CMK (cell line): ENCODE measurements at places on chromosomes 5 and 9.

GRCh38 chr5:932628-933250, 40.1 kb downstream of the TRIP13 start:
- DNase-seq: no peak

- no peak for DNase-seq
Observed at GRCh38 chr5:28580616-28581015, 1542.2 kb upstream of the CDH9 start.

DNA sequence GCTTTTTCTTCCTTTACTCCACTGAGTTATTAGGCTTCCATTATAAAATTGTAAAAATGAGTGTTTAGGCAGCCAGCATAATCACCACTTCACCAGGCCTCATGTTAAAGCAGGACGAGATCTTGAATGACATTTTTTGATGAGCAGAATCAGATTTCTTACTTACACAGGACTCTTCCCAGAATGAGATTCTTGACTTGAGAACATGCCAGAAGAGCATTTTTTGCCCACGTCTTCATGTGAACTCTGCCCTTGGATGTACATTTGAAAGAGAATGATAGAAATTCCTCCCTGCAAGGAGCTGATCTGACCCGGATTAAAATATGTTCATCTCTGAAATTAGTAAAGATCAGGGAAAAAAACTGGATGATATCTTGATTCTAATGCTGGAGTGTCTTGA, 212.1 kb upstream of the ADRA1B start:
- DNase-seq: no peak

- DNase-seq: no peak
Observed at GRCh38 chr9:70472268-70473249, 58.1 kb upstream of the KLF9 start.

GRCh38 chr9:112890106-112891081, at the start of gene SLC46A2:
TSS of gene SLC46A2 (minus strand) at chr9:112890876. CDS start at chr9:112890681, 195 bp downstream.
- DNase-seq: no peak

- no peak for DNase-seq
Observed at GRCh38 chr9:130629443-130630070, 34.8 kb upstream of the PRDM12 start.

DNA sequence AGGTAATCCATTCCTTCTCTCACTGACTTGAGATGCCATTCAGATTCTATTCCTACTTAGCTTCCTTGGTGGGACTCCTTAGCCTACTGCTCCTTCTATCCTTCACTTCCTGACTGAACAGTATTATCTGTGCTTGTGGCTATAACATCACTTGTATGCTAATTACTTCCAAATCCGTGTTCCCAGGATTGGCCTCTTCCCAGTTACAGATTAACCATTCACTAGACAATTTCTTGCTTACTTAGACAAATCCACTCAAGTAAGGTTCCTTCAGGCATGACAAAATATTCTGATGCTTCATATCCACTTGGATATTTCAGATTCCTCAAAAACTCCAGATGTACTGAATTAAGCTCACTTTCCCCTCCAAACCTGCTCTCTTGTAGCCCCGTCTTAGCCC, 18.3 kb downstream of the LIFR start:
- no peak for DNase-seq

GRCh38 chr9:131275332-131276093, 797 bp downstream of the FAM78A start:
- no peak for DNase-seq

- no peak for DNase-seq
Observed at GRCh38 chr5:31641575-31641974, 2.6 kb downstream of the PDZD2 start.

- DNase-seq: no peak
Observed at GRCh38 chr9:71885467-71885866, 25.5 kb downstream of the ABHD17B start.

GRCh38 chr5:154528005-154528594, 50.1 kb upstream of the HAND1 start:
- DNase-seq: no peak

GRCh38 chr9:97958812-97959511, 21.0 kb upstream of the HEMGN start:
- DNase-seq: no peak

GRCh38 chr9:100428871-100429654, 2.1 kb downstream of the MSANTD3 start:
- DNase-seq: no peak

GRCh38 chr5:149931992-149932436, 12.6 kb downstream of the PDE6A start:
- no peak for DNase-seq

DNA sequence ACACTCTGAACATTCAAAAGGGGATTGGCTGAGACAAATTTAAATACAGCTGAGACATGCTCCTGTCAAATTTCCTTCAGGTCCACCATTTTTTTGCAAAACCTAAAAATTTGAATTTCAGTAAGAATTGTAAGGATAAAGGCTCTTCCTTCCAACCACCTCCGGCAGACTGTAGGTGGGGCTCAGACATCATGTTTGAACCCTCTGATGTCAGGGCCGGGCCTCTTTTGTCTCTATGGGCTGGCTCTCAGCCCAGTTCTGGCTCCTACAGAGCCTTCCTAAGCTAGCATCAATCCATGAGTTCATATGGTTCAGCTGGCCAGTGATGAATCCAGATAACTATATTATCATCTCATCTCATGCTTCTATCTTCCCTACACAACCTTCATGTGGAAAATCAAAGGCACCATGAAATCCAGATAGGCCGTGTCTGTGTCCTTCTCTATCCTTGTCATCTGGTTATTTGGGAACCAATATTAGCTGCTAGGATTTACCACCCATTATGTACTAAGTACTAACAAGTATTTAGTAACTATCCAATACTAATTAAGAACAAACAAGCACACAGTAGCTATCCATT, 44.2 kb downstream of the NIPSNAP3B start:
- no peak for DNase-seq

DNA sequence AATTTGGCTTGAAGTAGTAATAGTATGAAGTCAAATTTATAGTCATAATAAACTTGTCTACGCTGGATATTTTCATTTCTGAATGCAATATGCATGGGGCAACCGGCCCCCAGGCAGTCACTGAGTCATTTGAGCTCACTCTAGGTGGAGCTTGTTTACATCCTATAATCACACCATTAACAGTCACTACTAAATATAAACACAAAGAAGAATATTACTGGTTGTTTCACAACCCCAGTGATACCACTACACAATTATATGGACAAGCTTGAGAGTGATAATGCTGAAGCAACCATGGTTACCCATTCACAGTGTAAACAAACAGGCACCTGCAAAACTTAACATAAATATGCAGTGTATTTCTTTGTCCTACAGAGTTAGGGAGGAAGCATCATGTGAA, 68.7 kb downstream of the MARCHF3 start:
- no peak for DNase-seq

- DNase-seq: no peak
Observed at GRCh38 chr9:82651474-82651873, 411.5 kb downstream of the RASEF start.

GRCh38 chr5:166576323-166576722, 1715.1 kb upstream of the WWC1 start:
- no peak for DNase-seq

GRCh38 chr9:124887832-124888231, 25.9 kb downstream of the ARPC5L start:
- DNase-seq: no peak

- DNase-seq: no peak
Observed at GRCh38 chr5:172167895-172168294, 20.1 kb downstream of the STK10 start.

DNA sequence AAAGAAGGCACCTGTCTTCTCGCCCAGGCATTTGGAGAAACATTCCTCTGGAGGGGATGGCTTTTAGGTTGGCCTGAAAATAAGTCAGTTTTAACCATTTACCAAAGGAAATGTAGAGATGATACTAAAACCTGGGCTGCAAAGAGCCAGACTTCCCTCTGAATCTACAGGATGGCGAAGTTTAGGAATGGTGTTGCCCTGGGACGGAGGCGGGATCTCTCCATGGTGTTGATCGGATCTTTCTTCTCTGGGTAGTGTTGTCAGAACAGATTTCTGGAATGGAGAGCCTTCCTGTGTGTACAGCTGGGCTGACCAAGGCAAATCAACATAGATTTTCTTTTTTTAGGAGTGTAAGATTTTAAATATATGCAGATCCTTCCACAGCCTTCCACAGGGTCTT, 159.2 kb downstream of the PDZD2 start:
- no peak for DNase-seq

DNA sequence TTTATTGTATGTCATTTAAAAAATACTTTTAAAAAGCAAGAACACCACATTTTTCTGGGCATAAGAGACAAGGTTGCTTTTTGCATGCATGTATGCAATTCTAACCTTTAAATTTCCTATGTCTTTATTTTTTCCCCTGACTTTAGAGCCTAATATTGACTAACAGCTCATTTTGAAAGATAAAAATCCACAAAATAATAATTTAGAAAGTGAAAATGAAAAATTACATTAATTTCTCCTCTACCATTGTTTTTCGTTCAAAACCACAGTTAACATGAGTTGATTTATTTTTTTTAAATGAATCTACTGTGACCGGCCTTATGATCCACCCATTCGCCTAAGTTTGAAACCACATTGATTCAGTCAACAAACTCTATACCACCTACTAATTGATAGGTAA, 137.5 kb upstream of the CDKN2B start:
- no peak for DNase-seq

- DNase-seq: no peak
Observed at GRCh38 chr9:88544245-88544644, 9.3 kb downstream of the NXNL2 start.

- no peak for DNase-seq
Observed at GRCh38 chr9:8331507-8332330, 532.1 kb upstream of the DMAC1 start.

GRCh38 chr5:53984971-53985370, 325.4 kb downstream of the ARL15 start:
- DNase-seq: no peak

GRCh38 chr5:65078331-65078730, 309.6 kb downstream of the CWC27 start:
- DNase-seq: no peak

DNA sequence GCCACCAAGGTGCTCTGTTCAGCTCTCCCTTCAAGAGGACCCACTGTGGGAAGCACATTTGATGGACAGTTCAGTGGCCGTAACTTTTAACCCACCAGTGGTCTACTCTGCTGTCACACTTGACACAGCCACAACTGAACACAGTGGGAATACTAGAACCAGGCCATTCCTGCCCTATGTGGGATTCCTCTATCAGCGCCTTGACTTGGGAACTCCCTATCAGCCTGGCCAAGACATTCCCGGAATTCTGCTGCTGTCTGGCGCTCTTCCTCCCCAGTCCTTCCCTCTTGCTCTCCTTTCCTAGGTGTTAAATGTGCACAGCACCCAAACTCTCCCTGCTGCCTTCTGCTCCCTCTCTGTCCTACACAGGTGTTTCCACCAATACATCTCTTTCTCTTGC, 23.1 kb upstream of the SH3PXD2B start:
- no peak for DNase-seq

GRCh38 chr5:176714067-176714466, 66.8 kb downstream of the TSPAN17 start:
- no peak for DNase-seq

- no peak for DNase-seq
Observed at GRCh38 chr5:126449751-126450271, 26.6 kb downstream of the GRAMD2B start.

DNA sequence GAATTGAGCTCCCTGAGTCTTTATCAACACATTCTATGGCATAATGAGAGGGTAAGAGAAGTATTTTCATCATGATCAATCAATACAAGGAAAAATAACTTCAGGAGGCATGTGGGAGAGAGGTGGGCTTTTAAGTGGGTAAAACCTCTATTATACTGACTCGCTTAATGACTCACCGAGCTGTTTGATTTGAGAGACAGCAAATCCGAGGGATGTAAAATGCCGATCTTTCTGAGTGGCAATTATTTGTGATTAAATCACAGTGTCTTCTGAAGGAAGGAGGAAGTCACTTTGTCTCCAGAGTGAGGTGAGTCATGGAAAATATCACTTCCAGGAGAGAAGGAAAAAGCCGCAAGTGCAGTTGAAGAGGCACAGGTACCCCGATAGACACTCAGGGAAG, 320.4 kb downstream of the DRD1 start:
- DNase-seq: no peak

DNA sequence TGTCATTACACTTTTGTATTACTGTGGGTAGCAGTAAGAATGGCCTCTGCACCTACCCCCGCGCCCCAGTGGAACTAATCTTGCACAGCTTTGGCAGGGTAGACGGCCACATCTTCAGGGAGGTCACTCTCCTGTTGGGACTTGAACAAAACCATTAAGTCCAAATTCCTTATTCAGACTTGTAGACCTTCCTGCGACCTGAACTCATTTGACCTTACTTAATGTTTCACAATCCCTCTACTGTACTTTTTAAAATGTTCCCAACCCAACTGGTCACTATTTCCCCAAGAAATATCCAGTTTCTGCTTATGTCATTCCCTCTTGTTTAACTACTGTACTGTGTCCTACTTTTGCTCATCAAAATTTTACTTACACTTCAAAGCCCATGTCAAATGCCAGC, 5.3 kb upstream of the FAM120AOS start:
- DNase-seq: no peak

DNA sequence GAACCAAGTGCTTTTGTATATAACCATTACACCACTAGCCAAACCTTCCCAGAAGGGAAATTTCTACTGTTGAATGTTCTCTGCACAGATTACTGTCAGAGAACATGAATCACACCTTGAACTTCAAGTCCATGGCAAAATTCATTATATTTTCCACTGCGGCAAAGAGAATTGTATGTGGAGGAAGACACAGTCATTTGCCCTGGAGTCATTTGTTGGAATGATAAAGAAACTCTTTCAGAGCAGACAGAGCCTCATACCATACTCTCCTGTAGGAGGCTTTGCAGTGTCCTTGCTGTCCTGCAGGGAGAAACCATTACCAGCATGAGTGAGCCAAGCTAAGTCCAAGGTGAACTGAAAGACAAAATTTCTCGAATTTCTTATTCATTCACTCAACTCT, 369.0 kb downstream of the ARHGEF28 start:
- no peak for DNase-seq

GRCh38 chr9:21513431-21513830, 31.3 kb upstream of the IFNE start:
- DNase-seq: no peak

DNA sequence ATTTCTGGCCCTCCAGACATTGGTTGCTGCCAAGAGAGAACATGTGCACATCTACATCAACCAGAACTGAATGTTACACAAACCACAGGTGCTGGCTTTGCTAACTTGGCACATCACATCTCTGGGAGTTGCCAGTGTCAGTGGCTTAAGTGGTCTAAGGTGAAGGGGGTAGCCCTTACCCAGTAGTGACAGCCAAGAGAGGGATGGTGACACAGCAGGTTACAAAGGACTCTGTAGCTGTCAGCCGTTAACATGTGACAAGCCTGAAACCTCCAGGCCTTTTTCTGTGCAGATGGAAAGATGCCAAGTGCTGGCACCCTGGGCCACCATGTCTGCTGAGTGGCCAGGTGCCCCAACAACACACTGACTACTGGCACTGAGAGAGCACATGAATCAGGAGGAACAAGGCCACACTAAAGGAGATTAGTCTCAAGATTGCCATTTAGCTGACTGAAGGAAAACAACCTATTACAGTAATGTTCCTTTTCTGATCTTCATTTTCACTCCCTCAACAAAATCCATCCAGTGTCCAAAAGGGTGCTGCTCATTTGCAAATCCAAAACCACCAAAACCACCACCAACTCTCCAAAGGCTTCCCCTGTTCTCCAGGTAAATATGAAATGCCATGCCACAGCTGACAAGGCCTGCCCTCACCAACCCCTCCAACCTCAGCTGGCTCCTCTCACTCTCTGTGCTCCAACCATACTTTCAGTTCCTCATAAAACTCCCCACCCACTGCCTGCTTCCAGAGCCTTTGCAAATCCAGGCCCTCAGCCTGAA, 20.2 kb downstream of the SIL1 start:
- DNase-seq: no peak

- no peak for DNase-seq
Observed at GRCh38 chr5:149719666-149720065, 10.4 kb upstream of the PPARGC1B start.
